T-helper 17 cell (primary cell): ENCODE measurements at places on chromosomes 1 and 21. TPM values are rescaled to one million over a fixed set of nuclear protein-coding genes. Genes with fewer than 3 reads are reported as not detected.

GRCh38 chr1:17629460-17629859 is 90.0 kb downstream of the ARHGEF10L start:
- no peaks in the 10 kb centered on the region for H3K36me3 ChIP-seq
- no peak overlapping the region for H3K27ac ChIP-seq
- H3K27me3 ChIP-seq, result peaks cover 9% of the 10 kb centered on the region
- no peak overlapping the region for H3K4me3 ChIP-seq

- no peaks in the 10 kb centered on the region for H3K4me1 ChIP-seq
- no peak for DNase-seq
- no peak overlapping the region for H3K4me3 ChIP-seq
- H3K36me3 ChIP-seq, result no peaks in the 10 kb centered on the region
- H3K27me3 ChIP-seq, result peaks cover 66% of the 10 kb centered on the region
- H3K27ac ChIP-seq, result no peak overlapping the region
Observed at GRCh38 chr1:14602136-14602535, 3.7 kb downstream of the KAZN start.

DNA sequence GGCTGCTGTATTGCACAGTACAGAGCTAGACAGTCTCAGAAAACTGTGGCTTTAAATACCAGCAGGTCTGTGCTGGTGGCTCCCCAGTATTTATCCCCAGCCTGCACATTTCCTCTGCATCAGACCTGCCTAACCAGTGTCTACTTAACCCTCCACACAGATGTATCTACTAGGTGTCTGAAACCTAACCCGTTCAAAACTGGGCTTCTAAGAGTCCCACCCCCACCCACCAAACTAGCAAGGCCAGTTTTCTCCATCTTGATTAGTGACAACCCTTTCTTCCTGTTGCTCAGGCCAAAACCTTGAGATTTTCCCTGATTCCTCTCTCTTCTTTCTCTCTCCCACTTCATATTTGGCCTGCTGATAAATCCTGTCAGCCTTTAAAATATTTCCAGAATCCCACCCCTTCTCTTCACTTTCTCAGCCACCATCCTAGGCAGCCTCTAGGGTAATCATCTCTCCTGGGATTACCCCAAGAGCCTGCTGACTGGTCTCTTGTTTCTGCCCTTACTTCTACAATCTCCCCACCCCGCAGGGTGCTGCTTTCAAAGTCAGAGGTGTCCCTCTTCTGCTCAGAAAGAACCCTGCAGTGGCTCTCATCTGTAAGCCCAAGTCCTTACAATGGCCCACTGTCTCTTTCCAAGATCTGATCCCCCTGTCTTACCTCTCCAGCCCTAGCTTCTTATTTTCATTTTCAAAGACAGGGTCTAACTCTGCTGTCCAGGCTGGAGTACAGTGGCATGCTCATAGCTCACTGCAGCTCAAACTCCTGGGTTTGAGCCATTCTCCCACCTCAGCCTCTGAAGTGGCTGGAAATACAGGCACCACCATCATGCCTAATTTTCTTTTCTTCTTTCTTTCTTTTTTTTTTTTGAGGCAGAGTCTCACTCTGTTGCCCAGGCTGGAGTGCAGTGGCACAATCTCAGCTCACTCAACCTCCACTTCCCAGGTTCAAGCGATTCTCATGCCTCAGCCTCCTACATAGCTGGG is 45.2 kb downstream of the H3-3A start:
- no peak for DNase-seq
- no peaks in the 10 kb centered on the region for H3K27me3 ChIP-seq
- peak overlapping the region; percentile 79 for H3K27ac ChIP-seq
- H3K36me3 ChIP-seq, result no peaks in the 10 kb centered on the region
- H3K4me1 ChIP-seq, result peaks cover 33% of the 10 kb centered on the region
- no peak overlapping the region for H3K4me3 ChIP-seq

GRCh38 chr1:25813734-25814471 is 5.9 kb upstream of the MTFR1L start:
- no peak for DNase-seq
- no peaks in the 10 kb centered on the region for H3K36me3 ChIP-seq
- H3K4me1 ChIP-seq, result peaks cover 15% of the 10 kb centered on the region
- H3K4me3 ChIP-seq, result no peak overlapping the region

- no peak for DNase-seq
- peaks cover 10% of the 10 kb centered on the region for H3K27me3 ChIP-seq
- H3K4me3 ChIP-seq, result no peak overlapping the region
- H3K27ac ChIP-seq, result no peak overlapping the region
- peaks cover 2% of the 10 kb centered on the region for H3K4me1 ChIP-seq
Observed at GRCh38 chr1:226903819-226904716, 33.7 kb downstream of the PSEN2 start.

DNA sequence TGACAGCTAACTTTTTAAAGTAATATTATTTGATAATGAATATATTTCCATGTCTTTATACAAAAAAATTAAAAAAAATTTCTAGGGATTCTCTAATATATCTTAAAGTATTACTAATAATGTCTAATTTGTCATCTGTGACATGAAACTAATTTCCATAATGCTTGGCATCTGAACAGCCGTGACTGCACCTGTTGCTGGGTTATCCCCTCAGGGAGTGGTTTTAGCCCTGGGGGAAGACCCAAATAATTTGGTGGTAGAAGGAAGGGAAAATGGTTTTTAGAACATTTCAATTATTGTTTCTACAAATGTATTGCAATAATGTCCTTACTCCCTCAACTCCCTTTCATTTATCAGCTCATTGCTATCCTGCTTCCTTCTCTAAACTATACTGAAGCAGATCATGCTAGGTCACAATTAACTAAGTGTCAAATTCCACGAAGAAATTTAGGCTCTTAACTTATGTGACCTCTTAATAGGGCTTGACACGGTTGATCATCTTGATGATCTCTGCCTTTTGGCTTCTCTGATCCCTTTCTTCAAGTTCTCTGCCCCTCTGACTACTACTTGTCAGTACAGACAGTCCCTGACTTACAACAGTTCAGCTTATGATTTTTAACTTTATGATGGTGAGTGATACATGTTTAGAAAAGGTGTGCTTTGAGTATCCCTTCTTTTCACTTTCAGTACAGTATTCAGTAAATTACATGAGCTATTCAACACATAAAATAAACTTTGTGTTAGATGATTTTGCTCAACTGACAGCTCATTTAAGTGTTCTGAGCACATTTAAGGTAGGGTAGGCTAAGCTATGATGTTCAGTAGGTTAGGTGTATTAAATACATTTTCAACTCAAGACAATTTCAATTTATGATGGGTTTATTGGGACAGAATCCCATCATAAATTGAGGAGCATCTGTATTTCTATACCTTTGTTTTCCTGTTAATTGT is 26.4 kb upstream of the DPH5 start:
- H3K4me1 ChIP-seq, result peaks cover 10% of the 10 kb centered on the region
- H3K27me3 ChIP-seq, result no peaks in the 10 kb centered on the region
- no peaks in the 10 kb centered on the region for H3K36me3 ChIP-seq

- DNase-seq, result no peak
- H3K36me3 ChIP-seq, result no peaks in the 10 kb centered on the region
- no peak overlapping the region for H3K4me3 ChIP-seq
- H3K27ac ChIP-seq, result no peak overlapping the region
- no peaks in the 10 kb centered on the region for H3K27me3 ChIP-seq
Observed at GRCh38 chr1:26686795-26687194, 9.0 kb upstream of the ARID1A start.

- no peaks in the 10 kb centered on the region for H3K36me3 ChIP-seq
- H3K4me1 ChIP-seq, result no peaks in the 10 kb centered on the region
- no peaks in the 10 kb centered on the region for H3K27me3 ChIP-seq
- no peak overlapping the region for H3K4me3 ChIP-seq
Observed at GRCh38 chr1:176612791-176613190, 149.8 kb downstream of the PAPPA2 start.

DNA sequence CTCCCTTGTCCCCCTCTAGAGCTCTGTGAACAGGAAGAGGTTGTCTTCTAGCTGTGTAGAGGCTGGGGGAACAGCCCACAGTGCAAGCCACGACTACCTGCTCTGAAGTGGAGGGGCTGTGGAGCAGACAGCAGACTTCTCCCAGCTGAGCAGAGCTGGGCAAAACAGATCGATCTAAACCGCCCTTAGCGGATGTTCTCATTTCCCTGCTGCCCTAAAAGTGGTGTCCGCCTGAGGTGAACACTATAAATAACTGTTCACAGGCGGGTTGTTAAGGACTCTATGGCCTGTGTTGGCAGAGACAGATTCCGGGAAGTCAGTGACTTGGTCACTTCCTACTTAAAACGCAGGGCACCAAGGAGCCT is 203.2 kb downstream of the RHOU start:
- H3K27me3 ChIP-seq, result peaks cover 7% of the 10 kb centered on the region
- peak overlapping the region; percentile 24 for H3K27ac ChIP-seq
- H3K4me3 ChIP-seq, result no peak overlapping the region
- DNase-seq, result no peak
- no peaks in the 10 kb centered on the region for H3K36me3 ChIP-seq

DNA sequence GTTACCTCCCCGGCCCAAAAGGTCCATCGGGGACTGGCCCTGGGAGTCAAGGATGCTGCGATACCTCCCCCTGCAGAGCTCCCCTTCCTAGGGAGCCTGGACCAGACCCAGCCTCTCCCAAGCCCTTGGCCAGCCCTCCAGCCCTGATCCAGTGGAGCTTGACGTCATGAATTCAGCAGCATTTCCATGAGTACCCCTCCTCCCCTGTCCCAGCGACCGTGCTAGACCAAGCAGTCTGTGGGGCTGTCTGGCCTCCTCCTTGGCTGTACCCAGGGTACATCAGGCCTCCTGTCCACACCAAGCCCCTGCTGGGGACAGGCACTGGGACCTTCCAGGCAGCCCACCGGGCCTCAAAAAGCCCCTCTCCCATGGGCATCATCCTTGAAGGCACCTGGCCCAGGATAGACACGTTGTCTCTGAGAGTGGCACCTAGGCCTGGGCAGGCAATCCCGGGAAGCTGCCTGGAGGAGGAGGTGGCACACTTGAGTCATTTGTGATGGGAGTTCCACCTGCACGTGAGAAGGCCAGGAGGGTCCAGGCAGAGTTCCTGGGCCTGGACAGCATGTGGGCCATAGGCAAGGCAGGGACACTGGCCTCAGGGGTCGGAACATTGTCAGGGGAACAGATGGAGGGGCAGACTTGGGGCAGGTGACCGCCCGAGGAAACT is 46.4 kb downstream of the WNT9A start:
- H3K36me3 ChIP-seq, result no peaks in the 10 kb centered on the region
- no peak overlapping the region for H3K27ac ChIP-seq
- no peaks in the 10 kb centered on the region for H3K27me3 ChIP-seq
- H3K4me1 ChIP-seq, result peaks cover 20% of the 10 kb centered on the region
- H3K4me3 ChIP-seq, result no peak overlapping the region
- no peak for DNase-seq

DNA sequence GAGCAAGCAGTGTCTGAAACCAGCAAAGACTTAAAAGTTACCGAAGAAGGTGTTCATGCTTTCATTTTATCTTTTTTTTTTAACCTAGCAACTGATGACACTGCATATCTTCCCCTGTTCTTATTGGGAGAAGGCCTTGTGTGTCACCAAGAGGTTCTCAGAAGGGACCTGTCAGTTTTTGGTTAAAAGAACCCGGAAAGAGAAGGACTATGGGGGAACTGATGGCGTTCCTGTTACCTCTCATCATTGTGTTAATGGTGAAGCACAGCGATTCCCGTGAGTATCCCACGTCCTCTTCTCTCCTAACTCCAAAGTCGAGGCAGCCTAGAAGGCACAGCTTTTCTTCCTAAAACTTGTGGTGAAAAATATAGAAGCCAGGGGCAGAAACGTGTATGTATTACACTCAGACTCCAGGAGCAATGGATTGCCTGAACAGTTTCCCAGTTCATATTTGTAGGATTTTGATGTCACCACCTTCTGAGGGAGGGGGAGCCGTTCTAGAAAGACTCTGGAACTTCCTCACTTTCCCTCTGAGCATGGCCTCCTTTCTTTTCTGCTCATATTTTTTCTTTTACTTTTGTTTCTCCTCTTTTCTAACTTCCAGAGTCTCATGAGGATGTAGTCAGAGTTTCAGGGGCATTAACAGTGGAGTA is at the start of gene MR1:
Gene MR1 (plus strand): TSS at position 185 of the 653 bp plus-strand sequence. CDS start 25 bp downstream, at position 210.
- H3K36me3 ChIP-seq, result no peaks in the 10 kb centered on the region
- peak within 1 kb of the TSS; percentile 96 for H3K27ac ChIP-seq

GRCh38 chr1:54004481-54005049 is 13.4 kb downstream of the LDLRAD1 start:
- no peaks in the 10 kb centered on the region for H3K4me1 ChIP-seq
- no peak overlapping the region for H3K4me3 ChIP-seq
- H3K27me3 ChIP-seq, result peaks cover 22% of the 10 kb centered on the region
- no peaks in the 10 kb centered on the region for H3K36me3 ChIP-seq
- no peak overlapping the region for H3K27ac ChIP-seq

- H3K27me3 ChIP-seq, result peaks cover 19% of the 10 kb centered on the region
- no peak overlapping the region for H3K4me3 ChIP-seq
- no peaks in the 10 kb centered on the region for H3K4me1 ChIP-seq
Observed at GRCh38 chr1:203099805-203100515, 14.1 kb upstream of the MYOG start.

DNA sequence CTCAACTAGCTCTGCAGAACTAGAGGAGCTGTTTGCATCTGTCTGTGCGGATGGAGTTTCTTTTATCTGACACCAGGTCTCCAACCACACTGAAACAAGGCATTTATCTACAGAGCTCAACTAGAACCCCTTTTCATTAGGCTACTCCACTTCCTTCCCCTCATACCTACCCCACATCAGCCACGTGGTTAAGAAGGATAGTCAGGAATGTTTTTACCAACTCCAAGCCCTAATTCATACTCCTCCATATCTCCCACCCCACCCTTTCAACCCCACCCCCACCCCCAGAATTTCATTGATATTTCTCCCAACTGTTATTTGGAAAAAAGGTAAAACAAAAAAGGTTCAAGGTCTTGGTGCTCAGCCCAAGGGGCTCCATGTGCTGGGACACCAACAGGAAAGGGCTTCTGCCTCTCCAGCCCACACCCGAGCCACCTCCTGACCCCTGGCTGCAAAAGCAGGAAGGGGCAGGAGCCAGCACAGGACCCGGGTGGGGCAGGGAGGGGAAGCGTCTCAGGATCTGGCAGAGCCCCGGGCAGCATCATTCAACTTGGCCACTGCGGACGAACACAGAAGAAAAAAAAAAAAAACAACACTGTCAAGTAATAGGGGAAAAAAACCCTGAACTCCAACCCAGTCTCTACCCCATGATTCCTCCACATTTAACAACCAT is 7.0 kb downstream of the ENSA start:
- peak overlapping the region; percentile 94 for H3K27ac ChIP-seq
- H3K36me3 ChIP-seq, result peaks cover 7% of the 10 kb centered on the region
- peak overlapping the region; percentile 52 for H3K4me3 ChIP-seq

- H3K4me1 ChIP-seq, result peaks cover 50% of the 10 kb centered on the region
- peak; percentile 64 for DNase-seq
- no peaks in the 10 kb centered on the region for H3K36me3 ChIP-seq
- H3K4me3 ChIP-seq, result peak overlapping the region; percentile 60
Observed at GRCh38 chr1:32984455-32985171, 20.0 kb upstream of the RNF19B start.

- no peaks in the 10 kb centered on the region for H3K27me3 ChIP-seq
- no peaks in the 10 kb centered on the region for H3K36me3 ChIP-seq
- DNase-seq, result no peak
- H3K4me3 ChIP-seq, result peak overlapping the region; percentile 90
Observed at GRCh38 chr1:6392809-6393399, 663 bp downstream of the ACOT7 start.

The IVL gene
- not detected for total RNA-seq

The CRP gene
- not detected for total RNA-seq

The ETNK2 gene
- 12.7 TPM for total RNA-seq

The OR10J1 gene
- total RNA-seq, result not detected

The NBPF6 gene
- total RNA-seq, result 0.20 TPM

The CSF3R gene
- 13.0 TPM for total RNA-seq

The SLC6A9 gene
- total RNA-seq, result 0.62 TPM

The ASCL5 gene
- not detected for total RNA-seq
